Activated CD8-positive, alpha-beta T cell treated with anti-CD3 and anti-CD28 coated beads for 36 hours (primary cell): ENCODE measurements at places on chromosomes 11 and 22. TPM values are rescaled to one million over a fixed set of nuclear protein-coding genes. Genes with fewer than 3 reads are reported as not detected.

The KRTAP5-10 gene
- not detected for total RNA-seq

DNA sequence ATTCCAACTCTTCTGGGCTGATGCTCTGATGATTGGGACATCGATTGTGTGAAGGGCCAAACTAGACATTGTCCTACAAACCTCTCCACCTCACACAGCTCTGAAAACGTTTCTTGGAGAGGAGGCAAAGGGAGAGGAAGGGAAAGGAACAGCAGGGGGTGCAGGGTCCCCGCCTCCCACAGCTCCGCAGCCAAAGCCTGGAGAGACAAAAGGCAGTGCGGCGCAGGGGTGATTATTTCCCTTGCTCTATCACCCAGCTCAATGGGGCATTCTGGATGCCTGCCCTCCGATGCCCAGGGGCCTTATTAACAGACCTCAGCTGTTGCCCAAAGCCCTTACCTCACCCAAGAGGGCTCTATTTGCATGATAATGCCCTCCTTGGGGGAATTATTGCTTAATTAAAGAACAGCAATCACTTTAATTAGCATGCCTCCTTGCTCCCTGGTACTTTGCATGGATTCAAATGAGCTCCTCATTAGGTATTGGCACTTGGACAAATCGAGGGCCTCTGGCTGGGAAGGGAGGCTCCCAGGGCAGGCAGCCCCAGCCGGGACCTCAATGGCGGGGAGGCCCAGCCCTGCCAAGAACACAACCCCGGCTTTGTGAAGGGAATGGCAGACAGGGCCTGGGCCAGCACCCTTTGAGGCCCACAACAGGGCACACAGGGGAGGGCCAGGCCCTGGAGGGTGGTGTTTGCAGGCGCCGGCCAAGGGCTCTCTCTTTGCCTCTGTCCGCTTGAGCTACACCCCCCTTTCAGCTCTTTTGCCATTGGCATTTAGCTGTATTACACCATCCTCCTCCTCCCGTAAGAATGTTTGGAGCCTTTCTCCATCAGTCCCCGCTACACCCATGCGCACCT, 19.8 kb upstream of the CDON start:
- DNase-seq: no peak

GRCh38 chr11:9651481-9651880, 12.4 kb upstream of the SWAP70 start:
- no peak for DNase-seq

DNA sequence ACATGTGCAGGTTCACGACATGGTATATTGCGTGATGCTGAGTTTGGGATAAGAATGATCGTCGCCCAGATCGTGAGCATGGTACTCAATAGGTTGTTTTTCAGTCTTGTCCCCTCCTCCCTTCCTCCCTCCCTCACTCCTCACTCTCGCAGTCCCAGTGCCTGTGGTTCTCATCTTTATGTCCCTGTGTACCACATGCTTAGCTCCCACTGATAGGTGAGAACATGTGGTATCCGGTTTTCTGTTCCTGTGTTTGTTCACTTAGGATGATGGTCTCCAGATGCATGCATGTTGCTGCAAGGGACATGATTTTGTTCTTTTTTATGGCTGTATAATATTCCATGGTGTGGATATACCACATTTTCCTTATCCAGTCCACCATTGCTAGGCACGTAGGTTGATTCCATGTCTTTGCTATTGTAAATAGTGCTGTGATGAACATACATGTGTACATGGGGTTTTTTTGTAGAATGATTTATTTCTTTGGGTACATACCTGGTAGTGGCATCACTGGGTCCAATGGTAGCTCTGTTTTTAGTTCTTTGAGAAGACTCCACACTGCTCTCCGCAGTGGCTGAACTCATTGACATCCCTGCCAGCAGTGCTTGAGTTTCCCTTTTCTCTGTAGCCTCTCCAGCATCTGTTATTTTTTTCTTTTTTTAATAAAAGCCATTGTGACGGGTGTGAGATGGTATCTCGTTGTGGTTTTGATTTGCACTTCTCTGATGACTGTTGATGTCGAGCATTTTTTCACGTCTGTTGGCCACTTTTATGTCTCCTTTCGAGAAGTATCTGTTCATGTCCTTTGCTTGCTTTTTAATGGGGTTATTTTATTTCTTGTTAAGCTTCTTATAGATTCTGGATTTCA, 16.4 kb downstream of the ZBED4 start:
- peak; percentile 43 for DNase-seq

GRCh38 chr22:31738566-31738965, 11.4 kb downstream of the PRR14L start:
- DNase-seq: no peak

DNA sequence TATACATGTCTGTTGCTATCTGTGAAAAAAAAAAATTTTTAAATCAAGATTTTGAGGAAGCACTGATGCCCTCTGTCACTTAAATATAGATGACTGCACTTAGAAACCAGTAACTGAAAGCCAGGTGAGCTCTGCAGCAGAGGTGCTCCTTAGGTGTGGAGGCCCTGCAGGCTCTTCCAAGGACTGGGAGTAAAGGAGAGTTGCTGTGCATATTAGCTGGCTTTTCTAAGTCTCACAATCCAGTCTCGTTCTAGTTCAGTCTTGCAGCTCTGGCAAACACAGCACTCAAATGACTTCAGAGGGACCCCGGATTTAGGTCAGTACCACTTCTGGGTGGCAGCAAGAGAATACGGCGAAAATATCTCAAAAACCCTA, 61.0 kb downstream of the LARGE2 start:
- DNase-seq: no peak

DNA sequence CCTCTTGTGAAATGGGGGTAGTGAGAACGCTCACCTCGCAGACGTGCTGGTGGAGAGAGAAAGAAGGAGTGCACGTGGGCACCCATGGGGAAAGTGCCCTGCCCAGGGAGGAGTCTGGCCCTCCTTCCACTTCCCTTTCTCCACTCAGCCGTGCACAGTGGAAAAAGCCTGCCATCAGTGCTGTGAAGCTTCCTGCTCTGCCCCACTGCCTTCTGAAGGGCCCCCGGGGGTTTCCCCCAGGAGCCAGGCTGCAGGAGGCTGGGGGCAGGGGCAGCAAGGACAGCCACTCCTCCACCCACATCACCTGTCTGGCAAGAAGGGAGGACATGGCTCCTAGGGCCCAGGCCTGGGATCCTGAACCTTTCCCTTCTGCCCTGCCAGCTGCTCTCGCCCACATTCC, 7.6 kb downstream of the TP53I11 start:
- peak; percentile 76 for DNase-seq
